Mesangial cell (primary cell): ENCODE measurements at places on chromosomes 5 and 9. TPM values are rescaled to one million over a fixed set of nuclear protein-coding genes. Genes with fewer than 3 reads are reported as not detected.

Gene VLDLR
- total RNA-seq, result 12.2 and 28.8 TPM in 2 replicates

Gene C5orf52
- not detected in 2 replicates for total RNA-seq

Gene ADGRV1
- 0.76 and 0.81 TPM in 2 replicates for total RNA-seq

Gene ZCCHC9
- total RNA-seq, result 9.4 and 12.1 TPM in 2 replicates

Gene SLC26A2
- 10.4 and 11.7 TPM in 2 replicates for total RNA-seq

Gene ZCCHC10
- 8.8 and 20.8 TPM in 2 replicates for total RNA-seq

Gene GABRA6
- total RNA-seq, result not detected in 2 replicates

Gene RUSC2
- 25.9 and 29.5 TPM in 2 replicates for total RNA-seq

Gene SLC6A7
- total RNA-seq, result not detected in 2 replicates

Gene CTSL
- total RNA-seq, result 64.7 and 70.9 TPM in 2 replicates

Gene ZNF366
- not detected in 2 replicates for total RNA-seq

Gene CTSV
- total RNA-seq, result 3.7 and 12.5 TPM in 2 replicates

Gene PGM5
- total RNA-seq, result not detected in 2 replicates

Gene ARID3C
- 0.51 TPM in 1 of 2 replicates, not detected in the other for total RNA-seq

Gene FAM169A
- total RNA-seq, result 4.3 and 9.8 TPM in 2 replicates

Gene GADD45G
- total RNA-seq, result 0.16 and 1.1 TPM in 2 replicates

Gene RNF44
- total RNA-seq, result 12.4 and 31.3 TPM in 2 replicates

Gene BHMT2
- 0.98 and 4.2 TPM in 2 replicates for total RNA-seq

Gene SHOC1
- total RNA-seq, result not detected in 2 replicates

Gene MBLAC2
- total RNA-seq, result 2.4 and 4.4 TPM in 2 replicates

Gene EGFL7
- total RNA-seq, result 20.4 and 27.0 TPM in 2 replicates

Gene SPRY4
- total RNA-seq, result 17.3 and 18.5 TPM in 2 replicates

Gene GPBP1
- 18.0 and 20.5 TPM in 2 replicates for total RNA-seq

Gene WDR38
- total RNA-seq, result 0.13 TPM in 1 of 2 replicates, not detected in the other

Gene ZNF462
- 17.1 and 25.7 TPM in 2 replicates for total RNA-seq

Gene SH3RF2
- total RNA-seq, result 15.2 and 19.6 TPM in 2 replicates

Gene CCDC171
- 0.98 and 1.8 TPM in 2 replicates for total RNA-seq

Gene CDH12
- total RNA-seq, result 0.25 TPM in 1 of 2 replicates, not detected in the other

Gene MAP1B
- total RNA-seq, result 201 and 355 TPM in 2 replicates

Gene ATP6V0E1
- 101 and 102 TPM in 2 replicates for total RNA-seq

Gene IL9
- total RNA-seq, result not detected in 2 replicates

Gene WWC1
- total RNA-seq, result 27.7 and 56.5 TPM in 2 replicates

Gene PPIP5K2
- total RNA-seq, result 21.0 and 21.8 TPM in 2 replicates

Gene SLC25A51
- 23.5 and 26.0 TPM in 2 replicates for total RNA-seq

Gene IFNA5
- not detected in 2 replicates for total RNA-seq

Gene PCDHB11
- 0.16 and 0.63 TPM in 2 replicates for total RNA-seq

Gene SLC34A1
- total RNA-seq, result not detected in 2 replicates

Gene DNAH5
- 0.76 and 0.98 TPM in 2 replicates for total RNA-seq

Gene SLC46A2
- total RNA-seq, result not detected in 2 replicates

Gene IFNA2
- total RNA-seq, result not detected in 2 replicates

Gene SLC23A1
- 0.38 TPM in 1 of 2 replicates, not detected in the other for total RNA-seq

Gene ARHGEF39
- 0.89 and 11.1 TPM in 2 replicates for total RNA-seq

Gene CDKN2B-AS1
- 0.63 and 0.98 TPM in 2 replicates for total RNA-seq

Gene GABRA1
- not detected in 2 replicates for total RNA-seq

Gene CYSRT1
- 0.49 and 2.9 TPM in 2 replicates for total RNA-seq

Gene IFNB1
- not detected in 2 replicates for total RNA-seq

Gene HNRNPK
- 504 and 612 TPM in 2 replicates for total RNA-seq

Gene NR5A1
- not detected in 2 replicates for total RNA-seq

Gene KIF20A
- 4.8 and 102 TPM in 2 replicates for total RNA-seq

Gene SLC12A2
- 14.5 and 16.1 TPM in 2 replicates for total RNA-seq

Gene PSAT1
- total RNA-seq, result 71.9 and 121 TPM in 2 replicates
